ENCODE measurements at places on chromosomes 3 and 15.

DNA sequence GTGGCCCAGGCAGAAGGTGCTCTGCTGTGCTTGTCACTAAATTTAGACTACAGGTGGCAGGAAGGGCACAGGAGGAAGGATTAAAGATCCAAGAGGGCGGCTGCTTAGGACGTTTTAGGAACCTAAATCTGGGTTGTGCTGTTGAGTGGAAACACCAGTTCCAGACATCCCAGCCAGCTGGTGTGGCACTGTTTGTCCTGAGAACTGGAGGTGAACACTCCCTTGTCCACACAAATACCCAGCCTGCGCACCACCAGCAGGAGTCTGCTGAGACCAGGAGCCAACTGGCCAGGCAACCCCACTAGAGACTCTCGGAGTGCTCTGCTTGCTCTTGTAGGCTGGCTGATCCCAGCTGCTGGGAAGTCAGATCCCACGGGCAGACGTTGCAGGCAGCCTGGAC, 30.3 kb upstream of the UACA start:
- DNase-seq, result no peak

GRCh38 chr15:33328106-33328505, 17.3 kb downstream of the RYR3 start:
- DNase-seq, result no peak

GRCh38 chr3:10988001-10988665, 4.4 kb upstream of the SLC6A1 start:
- DNase-seq, result no peak

- no peak for DNase-seq
These were observed 31.8 kb downstream of the GSK3B start for GRCh38 chr3:120062474-120062873.

DNA sequence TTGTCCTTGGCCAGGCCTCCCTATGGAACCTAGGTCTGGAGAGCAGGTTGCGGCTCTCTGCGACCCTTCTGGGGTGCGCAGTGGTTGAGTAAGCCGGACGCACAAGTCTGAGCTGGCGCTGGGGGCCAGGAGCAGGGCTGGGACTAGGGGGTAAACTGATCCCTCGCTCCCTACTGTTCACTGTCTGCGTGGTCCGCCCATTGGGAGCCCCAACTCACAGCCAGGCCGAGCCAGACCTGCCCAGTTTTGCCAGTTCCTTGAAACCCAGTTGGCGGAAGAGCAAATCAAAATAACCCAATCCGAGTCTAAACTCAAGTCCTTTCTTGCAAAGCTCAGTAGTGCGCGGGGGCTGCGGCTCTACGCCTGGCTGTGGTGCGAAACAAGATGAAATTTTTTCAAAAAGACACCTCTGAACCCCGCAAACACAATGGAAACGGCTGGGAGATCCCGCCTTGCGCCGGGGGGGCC, 17.5 kb downstream of the RGMA start:
- DNase-seq, result no peak

GRCh38 chr3:42019953-42020260, 58.0 kb upstream of the ULK4 start:
- DNase-seq, result no peak

DNA sequence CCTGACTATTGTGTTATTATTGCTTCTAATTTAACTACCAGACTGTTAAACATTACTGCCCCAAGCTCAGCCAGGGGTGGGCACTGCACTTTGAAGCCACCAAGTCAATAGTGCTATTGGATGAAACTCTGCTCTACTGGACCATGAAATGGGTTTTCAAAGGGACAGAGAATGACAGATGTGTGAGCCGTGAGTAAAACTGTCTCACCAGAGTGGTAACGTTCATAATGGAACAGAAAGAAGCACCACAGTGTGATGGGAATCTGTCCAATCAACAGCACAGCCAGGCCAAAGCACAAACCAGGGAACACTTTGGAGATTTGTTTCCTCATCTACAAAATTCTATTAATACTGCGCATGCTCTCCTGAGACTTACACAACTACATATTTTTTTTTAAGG, 171.8 kb upstream of the LPP start:
- DNase-seq, result no peak
